ENCODE measurements at places on chromosomes 6 and 20. TPM values are rescaled to one million over a fixed set of nuclear protein-coding genes. Genes with fewer than 3 reads are reported as not detected.

DNA sequence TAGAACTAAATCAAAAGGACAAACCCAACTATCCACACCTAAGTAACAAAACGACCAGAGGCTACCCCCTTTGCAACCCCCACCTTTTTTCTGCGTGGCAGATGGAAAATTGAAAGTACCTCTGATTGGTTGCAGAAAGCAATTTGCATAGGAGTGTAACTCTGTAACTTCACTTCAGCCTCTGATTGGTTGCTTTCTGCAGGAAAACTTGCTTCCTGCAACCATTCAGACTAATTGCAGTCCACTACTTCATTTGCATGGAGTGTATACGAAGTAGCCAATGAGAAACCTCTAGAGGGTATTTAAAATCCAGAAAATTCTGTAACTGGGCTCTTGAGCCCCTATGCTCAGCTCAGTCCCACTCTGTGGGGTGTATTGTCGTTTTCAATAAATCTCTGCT, 129.1 kb upstream of the OLIG3 start:
- no peak for DNase-seq

- no peak for DNase-seq
These were observed 297.0 kb downstream of the TAF4 start for GRCh38 chr20:61768571-61769285.

Gene CCR6
- total RNA-seq, result not detected

Gene ABHD12
- 42.8 TPM for total RNA-seq
